Dorsolateral prefrontal cortex (tissue), 122 donors: ENCODE measurements at places on chromosomes 7 and 10.

DNA sequence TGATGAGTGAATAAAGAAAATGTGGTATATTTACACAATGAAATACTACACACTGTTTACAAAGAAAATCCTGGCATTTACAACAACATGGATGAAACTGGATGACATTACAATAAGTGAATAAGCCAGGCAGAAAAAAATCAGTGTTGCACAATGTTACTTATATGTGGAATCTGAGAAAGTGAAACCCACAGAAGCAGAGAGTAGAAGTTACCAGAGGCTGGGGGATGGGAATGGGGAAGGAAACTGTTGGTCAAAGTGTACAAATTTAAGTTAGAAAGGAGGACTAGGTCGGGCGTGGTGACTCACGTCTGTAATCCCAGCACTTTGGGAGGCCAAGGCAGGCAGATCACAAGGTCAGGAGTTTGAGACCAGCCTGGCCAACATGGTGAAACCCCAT lies 538.5 kb upstream of the MKI67 start:
- no peak for DNase-seq

GRCh38 chr10:11442001-11442773 lies 169.3 kb downstream of the USP6NL start:
- DNase-seq, result no peak

- DNase-seq, result no peak
Observed at GRCh38 chr7:88003581-88003980, 69.5 kb downstream of the ADAM22 start.

GRCh38 chr7:2522780-2523433 lies 3.3 kb downstream of the LFNG start:
- DNase-seq, result no peak

DNA sequence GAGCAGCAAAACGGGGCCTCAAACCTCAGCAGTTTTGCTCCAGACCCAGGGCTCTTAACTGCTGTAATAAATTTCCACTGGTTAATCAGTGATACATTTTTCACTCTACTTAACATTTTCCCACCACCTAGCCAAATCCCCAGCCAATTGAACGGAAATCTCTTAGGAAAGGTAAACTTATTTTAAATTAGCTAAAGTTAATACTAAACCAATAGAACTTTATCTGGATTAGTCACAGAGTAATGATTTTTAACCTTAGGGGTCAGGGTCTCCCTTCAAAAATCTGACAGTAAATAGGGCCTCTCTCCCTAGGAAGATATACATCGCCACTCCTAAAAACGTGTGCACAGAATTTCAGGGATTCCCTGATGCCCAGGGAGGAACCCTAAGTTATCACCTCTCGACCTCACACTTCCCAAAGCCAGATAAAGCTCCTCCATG lies 87.4 kb upstream of the KMT2E start:
- DNase-seq, result no peak

GRCh38 chr10:94626476-94626875 lies 57.1 kb upstream of the CYP2C18 start:
- no peak for DNase-seq

- peak; percentile 69 for DNase-seq
Observed at GRCh38 chr10:101292194-101293006, 61.6 kb upstream of the BTRC start.

GRCh38 chr7:39560997-39561396 lies 5.2 kb upstream of the YAE1 start:
- DNase-seq, result no peak

DNA sequence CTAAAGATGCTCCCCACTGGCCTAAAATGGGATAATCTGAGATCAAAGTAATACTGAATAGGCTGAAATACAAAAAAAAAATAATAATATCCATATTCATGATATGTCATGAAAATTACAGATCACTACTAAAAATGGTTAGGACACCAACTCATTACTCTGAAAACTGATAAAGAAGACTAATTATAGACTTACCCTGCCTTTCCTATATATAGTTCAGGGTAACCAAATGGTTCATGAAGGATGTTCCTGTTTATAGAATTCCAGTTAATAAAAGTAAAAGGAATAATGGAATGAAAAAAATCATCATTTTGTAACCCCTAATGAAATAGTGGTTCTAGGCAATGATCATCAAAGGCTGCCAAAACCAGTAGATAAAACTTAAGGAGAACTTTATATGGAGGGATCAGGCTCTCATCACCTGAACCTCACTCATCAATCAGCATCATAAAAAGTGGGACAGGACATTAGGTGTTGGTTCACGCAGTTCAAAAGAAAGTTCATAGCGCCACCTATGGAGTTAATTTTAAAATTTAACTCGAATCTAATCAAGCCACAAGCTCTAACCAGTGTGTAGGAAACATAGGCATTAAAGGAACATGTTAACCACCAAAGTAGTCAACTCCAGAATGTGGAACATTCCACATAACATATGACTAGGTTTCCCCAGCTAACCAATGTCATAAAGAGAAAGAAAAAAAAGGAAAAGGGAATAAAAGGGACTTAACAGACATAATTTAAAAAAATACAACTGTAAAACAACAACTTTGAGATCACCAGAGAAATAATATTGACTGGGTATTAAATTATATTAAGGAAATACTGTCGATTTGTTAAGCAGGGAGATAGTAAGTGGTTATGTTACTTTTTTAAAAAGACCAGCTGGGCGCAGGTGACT lies 35.7 kb downstream of the P4HA1 start:
- no peak for DNase-seq

DNA sequence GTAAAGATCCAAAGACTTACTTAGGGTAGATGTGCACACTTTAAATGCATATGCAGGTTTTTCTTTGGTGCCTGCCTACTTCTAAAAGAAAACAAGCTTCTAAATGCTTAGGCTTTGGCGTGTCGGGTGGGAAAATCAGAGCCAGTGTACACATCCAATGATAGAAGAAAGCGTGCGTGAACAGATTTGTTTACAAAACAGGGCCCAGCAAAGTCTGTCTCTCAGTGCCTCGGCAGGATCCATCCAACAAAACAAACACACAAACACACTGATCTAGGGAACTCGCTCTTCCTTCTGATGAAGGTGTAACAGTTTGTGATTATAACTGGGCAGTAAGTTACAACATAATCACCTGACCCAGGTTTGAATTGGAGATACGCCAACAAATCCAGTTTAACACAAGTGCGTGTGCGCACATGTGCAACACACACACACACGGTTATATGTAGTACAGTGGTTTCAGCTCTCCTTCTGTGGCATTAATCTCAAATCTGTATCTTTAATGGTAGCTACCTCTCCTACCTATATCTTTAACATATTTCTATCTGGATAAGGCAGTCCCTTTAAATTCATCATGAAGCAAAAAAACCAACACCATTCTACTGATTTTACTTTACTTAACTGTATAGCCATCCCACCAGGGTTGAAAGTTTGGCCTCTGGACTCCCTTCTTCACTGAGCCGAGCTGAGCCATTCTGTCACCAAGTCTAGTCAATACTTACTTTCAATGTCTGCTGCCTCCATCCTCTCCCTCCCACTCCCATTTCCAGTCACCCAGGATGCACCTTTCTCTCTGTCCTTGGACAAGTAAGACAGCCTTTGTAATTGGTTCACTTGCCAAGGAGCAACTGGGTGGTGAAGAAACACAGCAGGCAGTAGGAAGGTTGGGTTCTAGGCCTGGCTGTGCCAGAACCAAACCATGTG lies 184.4 kb upstream of the KLF14 start:
- DNase-seq, result no peak

DNA sequence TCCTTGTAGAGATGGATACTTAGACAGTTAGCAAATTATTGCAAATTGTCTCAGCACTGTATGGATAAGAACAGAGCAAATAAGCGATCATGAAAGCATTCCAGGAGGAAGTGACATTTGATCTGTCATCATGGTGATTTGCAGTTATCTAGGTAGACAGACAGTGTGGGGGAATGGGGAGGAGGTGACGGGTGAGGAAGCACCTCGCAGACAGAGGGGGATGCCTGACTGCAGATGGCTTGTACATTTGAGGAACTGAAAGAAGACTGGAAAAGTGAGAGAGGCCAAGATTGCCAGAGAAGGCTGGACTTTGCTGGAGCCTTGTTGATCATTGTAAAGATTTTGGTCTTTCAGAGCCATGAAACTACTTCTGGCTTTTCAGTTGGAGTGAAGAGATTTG lies 318.2 kb upstream of the CELF2 start:
- DNase-seq, result no peak

DNA sequence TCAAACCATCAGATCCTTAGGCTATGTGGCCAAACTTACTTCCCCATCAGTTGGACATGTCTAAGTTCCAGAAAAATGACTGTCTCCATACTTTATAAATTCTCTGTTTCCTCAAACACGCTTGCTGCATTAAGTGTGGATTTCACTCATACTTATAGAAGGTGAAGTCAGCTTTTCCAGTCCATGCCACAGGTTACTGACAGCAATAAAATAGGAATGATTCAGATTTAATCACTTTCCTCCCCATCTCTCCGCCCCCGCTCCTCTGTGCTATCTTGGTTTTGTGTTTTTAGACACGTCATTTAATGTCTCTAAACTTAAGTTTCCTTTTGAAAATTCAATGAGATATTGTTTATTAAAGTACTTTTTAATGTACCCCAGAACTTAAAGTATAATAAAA lies 1098.0 kb upstream of the C7orf33 start:
- DNase-seq, result no peak

DNA sequence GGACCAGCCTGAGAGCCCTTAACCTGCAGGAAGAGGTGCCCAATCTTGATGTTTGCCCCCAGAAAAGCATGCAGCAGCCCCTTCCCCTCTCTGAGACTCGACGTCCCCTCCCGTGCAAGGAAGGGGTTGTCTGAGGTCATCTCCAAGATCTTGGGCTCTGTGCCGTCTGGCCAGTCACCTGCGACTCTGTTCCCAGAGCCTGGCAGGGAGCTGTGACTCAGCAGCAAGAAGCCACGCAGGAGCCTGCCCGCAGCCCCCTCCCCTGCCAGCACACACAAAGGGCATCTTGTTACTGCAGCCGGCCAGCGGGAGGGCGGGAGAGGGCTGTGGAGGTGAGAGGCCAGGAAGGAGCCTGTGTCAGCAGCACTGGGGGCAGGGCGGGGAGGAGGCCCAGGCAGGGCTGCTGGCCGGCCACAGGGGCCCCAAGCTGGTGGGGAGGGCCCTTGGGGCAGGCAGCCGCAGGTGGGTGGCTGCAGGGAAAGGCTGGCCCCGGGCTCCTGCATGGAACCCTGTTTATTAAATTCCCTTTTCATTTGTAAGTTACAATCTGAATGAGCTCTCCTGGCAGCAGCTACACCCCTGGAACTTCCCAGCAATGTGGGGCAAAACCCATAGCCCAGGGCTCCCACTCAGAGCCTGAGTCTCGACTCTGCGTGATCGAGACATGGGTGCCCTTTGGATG lies 103.7 kb upstream of the ZMIZ1 start:
- DNase-seq, result peak; percentile 87

- DNase-seq, result no peak
Observed at GRCh38 chr7:104156842-104157277, 51.0 kb downstream of the ORC5 start.

GRCh38 chr7:81776948-81777630 lies 7.2 kb upstream of the HGF start:
- no peak for DNase-seq

DNA sequence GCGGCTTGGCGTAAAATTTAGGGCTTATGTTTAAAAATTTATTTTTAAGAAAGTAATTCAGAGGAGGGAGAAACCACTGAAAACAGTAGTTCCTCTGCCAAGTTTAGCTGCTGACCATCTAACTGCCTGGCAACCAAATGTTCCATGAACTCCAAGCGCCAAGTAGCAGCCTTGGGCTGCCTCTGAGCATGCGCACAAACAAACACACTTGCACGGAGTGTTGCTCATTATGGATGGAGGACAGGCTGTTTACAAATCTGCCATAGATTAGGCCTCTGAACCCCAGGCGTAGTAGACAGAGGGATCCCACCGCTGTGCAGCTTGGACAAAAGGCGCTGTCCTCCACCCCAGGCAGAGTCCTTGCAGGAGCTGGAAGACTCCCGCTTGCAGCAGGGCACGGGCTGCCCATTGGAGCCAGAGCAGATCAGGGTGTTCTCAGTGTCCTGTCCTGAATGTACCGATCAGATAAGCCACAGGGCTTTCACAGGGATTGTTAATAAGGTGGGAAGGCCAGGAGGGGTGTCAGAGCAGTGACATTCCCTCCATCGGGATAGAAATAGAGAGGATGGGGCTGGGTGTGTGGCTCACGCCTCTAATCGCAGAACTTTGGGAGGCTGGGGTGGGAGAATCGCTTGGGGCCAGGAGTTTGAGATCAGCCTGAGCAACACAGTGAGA lies 47.7 kb upstream of the LYZL1 start:
- no peak for DNase-seq

- DNase-seq, result no peak
Observed at GRCh38 chr10:89302625-89303024, 779 bp downstream of the IFIT2 start.

GRCh38 chr7:88310956-88311674 lies 4.4 kb upstream of the STEAP4 start:
- no peak for DNase-seq
